ENCODE measurements at places on chromosomes 1 and 21. TPM values are rescaled to one million over a fixed set of nuclear protein-coding genes. Genes with fewer than 3 reads are reported as not detected.

FCGR3B gene
- not detected for polyA plus RNA-seq

CGN gene
- polyA plus RNA-seq: 0.34 TPM

GREM2 gene
- polyA plus RNA-seq: 15.9 TPM

LHX8 gene
- not detected for polyA plus RNA-seq

CRP gene
- not detected for polyA plus RNA-seq

LCE1D gene
- polyA plus RNA-seq: not detected

GJB3 gene
- polyA plus RNA-seq: not detected
